HCT116 (cell line): ENCODE measurements at places on chromosomes 3 and 15. TPM values are rescaled to one million over a fixed set of nuclear protein-coding genes. Genes with fewer than 3 reads are reported as not detected.

Gene TOMM70
- 54.9 TPM for total RNA-seq

Gene SPINK8
- not detected for total RNA-seq

Gene TNFSF10
- 0.20 TPM for total RNA-seq

Gene KLHL40
- total RNA-seq: not detected

Gene ZMAT3
- 12.1 TPM for total RNA-seq

Gene TMEM207
- not detected for total RNA-seq

Gene RFTN1
- total RNA-seq: 3.9 TPM

Gene NR1I2
- 0.07 TPM for total RNA-seq

Gene PAK6
- total RNA-seq: 19.9 TPM

Gene CCR3
- not detected for total RNA-seq

Gene ARNT2
- total RNA-seq: 3.0 TPM

GRCh38 chr3:110628650-110629301 is 442.8 kb upstream of the NECTIN3 start:
- no peaks in the 10 kb centered on the region for H3K36me3 ChIP-seq
- no peaks in the 10 kb centered on the region for H3K4me1 ChIP-seq
- DNase-seq: no peak

DNA sequence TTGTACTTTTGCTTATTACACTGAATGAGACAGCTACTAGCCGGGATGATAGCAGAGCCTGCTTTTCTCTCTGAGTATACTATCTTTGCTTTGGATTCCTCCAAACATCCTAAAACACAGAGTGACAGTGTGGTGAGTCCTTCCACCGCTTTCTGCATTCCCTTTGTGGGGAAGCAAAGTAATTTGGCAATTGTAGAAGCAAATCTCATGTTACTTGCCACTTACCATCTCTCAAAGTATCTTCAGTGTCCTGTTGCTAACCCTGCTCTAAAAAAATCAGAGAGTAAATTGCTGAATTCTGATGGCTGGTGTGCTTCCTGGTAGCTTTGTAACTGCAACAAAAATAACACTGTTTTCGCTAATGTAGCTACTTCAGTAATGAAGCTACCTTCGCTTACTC is 92.4 kb upstream of the LRRFIP2 start:
- H3K4me1 ChIP-seq: no peaks in the 10 kb centered on the region
- H3K36me3 ChIP-seq: no peaks in the 10 kb centered on the region
- H3K4me3 ChIP-seq: no peak overlapping the region
- no peak overlapping the region for H3K27ac ChIP-seq

DNA sequence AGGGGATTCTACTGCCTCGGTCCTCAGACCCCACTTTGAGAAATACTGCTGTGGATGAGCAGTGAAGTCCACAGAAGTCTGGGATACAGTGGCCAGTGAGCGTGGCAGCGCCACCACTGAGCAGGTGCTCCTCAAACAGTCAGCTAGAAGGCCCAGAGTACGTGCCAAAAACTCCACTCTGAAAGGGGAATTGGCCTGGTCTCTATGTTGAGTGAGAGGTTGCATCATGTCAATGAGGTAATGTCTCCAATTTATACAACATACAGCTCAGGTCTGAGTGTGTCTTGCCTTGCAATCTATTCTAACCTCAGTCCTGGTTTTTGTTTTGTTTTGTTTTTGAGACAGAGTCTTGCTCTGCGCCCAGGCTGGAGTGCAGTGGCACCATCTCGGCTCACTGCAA is 53.3 kb upstream of the ETV5 start:
- no peak for DNase-seq
- H3K4me3 ChIP-seq: no peak overlapping the region
- H3K27ac ChIP-seq: no peak overlapping the region
- H3K4me1 ChIP-seq: no peaks in the 10 kb centered on the region
- H3K36me3 ChIP-seq: no peaks in the 10 kb centered on the region

DNA sequence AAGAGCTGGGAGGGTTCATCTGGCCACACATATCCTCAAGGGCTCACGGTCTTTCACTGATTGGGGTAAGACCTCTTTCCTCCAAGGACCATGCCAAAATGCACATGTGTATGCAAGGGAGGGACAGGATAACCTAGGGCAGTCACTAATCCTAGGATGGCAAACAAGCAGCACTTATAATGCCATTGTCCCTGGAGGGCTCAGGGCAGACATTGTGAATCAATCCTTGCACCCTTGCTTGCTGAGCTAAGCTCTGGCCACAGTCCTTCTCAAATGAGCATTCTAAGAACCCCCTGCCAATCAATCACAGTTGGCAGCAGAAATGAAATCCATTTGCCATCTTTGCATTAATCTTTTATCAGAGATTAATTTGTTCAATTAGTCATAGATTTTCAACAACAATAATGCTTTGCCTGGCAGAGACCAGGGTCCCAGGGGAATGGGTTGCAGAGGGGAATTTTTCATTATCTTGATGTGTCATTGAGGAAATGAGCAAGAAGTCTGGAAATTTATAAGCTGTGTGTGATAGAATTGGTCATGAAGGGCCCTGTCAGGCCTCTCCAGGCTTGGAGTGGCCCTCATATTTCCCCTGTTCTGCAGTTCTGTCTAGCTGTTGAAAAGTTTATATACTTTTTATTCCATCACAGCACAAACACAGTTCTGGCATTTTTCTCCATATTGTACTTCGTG is 57.2 kb upstream of the KY start:
- H3K27me3 ChIP-seq: peaks cover 16% of the 10 kb centered on the region; the same call in 1 of the 2 replicates
- no peak overlapping the region for H3K27ac ChIP-seq
- H3K4me3 ChIP-seq: no peak overlapping the region
- no peaks in the 10 kb centered on the region for H3K4me1 ChIP-seq
- H3K36me3 ChIP-seq: no peaks in the 10 kb centered on the region
- DNase-seq: no peak

DNA sequence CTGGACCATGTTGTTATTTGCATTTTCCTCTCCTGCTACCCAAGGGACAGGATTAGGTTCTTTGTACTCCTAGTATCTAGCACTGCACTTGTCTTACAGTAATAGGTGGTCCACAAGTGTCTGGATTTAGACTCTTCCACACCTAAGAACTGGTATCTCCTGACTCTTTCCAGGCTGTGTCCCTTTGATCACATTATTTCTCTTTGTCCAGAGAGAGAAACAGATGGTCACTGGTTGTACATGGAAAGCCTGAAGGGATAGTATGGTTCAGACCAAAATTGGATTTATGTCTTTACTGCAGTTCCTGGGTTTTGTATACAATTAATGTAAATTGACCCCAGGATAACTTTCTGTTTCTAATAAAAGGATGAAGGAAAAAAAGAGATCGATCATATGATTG is 64.0 kb downstream of the PDE8A start:
- H3K36me3 ChIP-seq: no peaks in the 10 kb centered on the region
- no peak overlapping the region for H3K27ac ChIP-seq
- no peaks in the 10 kb centered on the region for H3K27me3 ChIP-seq
- no peak for DNase-seq

DNA sequence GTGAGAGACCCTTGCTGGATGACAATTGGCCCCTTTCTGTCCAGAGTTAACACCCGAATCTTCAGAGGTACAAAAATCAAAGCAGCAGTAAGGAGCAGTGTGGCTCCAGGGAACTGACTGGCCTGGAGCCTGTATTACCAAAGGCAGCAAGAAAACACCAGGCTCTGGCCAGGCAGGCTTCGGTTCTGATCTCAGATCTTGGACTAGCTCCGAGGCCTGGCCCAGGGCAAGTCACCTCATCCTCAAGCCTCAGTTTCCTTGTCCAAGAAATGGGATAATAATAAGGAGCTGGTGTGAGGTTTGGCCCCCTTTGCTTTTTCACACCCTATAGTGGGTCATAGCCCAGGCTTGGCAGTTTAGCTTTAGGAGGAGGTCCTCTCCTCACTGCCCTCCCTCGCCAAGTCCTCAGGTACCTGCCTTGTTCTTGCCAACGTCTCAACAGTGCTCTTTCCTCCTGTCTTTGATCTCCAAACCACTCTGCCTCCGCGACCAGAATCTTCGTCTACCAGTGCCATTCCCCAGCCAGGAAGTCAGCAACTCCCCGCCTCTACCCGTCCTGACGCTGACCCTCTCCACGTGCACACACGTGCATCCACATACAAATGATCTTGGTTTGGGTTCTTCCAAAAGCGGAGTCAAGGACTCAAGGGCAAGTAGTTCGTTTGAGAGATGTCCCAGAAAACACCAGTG is 82.6 kb upstream of the TLE3 start:
- DNase-seq: no peak
- no peaks in the 10 kb centered on the region for H3K27me3 ChIP-seq
- no peaks in the 10 kb centered on the region for H3K36me3 ChIP-seq
- H3K4me1 ChIP-seq: peaks cover 4% of the 10 kb centered on the region; the same call in 1 of the 2 replicates
- no peak overlapping the region for H3K27ac ChIP-seq

DNA sequence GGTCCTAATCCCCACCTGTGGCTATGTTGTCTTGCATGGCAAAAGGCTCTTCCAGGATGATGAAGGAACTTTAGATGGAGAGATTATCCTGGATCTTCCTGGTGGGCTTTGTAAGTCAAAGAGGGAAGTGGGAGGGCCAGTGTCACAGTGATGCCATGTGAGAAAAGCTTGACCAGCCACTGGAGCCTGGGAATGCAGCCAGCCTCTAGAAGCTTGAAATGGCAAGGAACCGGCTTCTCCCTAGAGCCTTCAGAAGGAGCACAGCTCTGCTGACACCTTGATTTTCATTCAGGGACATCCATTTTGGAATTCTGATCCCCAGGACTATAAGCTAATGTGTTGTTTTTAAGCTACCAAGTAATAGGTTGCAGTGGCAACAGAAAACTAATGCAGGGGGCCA is 58.3 kb downstream of the CLEC3B start:
- peaks cover 43% of the 10 kb centered on the region for H3K36me3 ChIP-seq
- H3K4me3 ChIP-seq: no peak overlapping the region
- DNase-seq: no peak
- H3K27me3 ChIP-seq: no peaks in the 10 kb centered on the region
- H3K27ac ChIP-seq: no peak overlapping the region

- H3K27ac ChIP-seq: no peak overlapping the region
- H3K27me3 ChIP-seq: no peaks in the 10 kb centered on the region
- no peak for DNase-seq
Measured at GRCh38 chr15:76253691-76254473, 57.4 kb downstream of the ETFA start.

- peaks cover 51% of the 10 kb centered on the region for H3K36me3 ChIP-seq
- no peaks in the 10 kb centered on the region for H3K4me1 ChIP-seq
- DNase-seq: no peak
- H3K4me3 ChIP-seq: no peak overlapping the region
Measured at GRCh38 chr15:70062321-70062956, 35.3 kb downstream of the TLE3 start.

DNA sequence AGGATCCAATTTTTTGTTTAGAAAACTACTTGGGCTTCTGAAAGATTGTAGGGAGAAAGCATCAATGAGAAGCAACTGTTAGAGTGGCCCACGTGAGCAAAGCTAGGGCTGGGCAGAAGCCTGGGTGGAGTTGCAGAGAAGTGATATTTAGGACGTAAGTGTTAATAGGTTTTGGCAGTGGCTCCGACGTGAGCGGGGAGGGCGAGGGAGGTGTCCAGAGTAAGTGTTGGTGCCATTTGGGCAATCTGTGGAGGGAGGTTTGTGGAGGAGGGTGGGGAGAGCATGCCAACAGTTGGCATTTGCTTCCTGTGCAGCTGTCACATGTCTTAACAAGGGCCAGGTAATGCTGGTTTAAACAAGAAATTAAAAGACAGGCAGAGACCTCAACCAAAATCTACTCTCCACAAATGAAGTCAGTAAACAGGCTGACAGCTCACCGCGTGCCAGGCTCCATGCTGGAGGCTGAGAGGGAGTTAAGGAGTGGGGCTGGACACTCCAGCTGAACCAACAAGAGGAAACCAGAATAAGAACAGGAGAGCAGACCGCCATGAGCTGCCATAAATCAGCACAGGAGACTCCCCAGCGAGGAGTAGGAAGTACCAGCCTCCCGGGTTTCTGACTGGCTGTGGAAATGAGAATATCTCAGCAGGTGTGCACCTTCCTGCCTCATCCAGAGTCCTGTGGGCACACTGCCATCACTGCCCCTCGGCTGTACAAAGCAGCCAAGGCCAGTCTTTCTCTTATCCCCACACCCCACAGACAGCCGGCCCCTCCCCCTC is 232.6 kb downstream of the ABHD5 start:
- H3K27ac ChIP-seq: no peak overlapping the region
- DNase-seq: no peak
- no peak overlapping the region for H3K4me3 ChIP-seq

- H3K4me1 ChIP-seq: no peaks in the 10 kb centered on the region
- no peaks in the 10 kb centered on the region for H3K36me3 ChIP-seq
- H3K4me3 ChIP-seq: no peak overlapping the region
Measured at GRCh38 chr3:38049358-38050126, 10.5 kb downstream of the DLEC1 start.

GRCh38 chr3:131194816-131195215 is 168.1 kb downstream of the NEK11 start:
- no peaks in the 10 kb centered on the region for H3K4me1 ChIP-seq
- no peak for DNase-seq
- H3K27me3 ChIP-seq: no peaks in the 10 kb centered on the region
- no peaks in the 10 kb centered on the region for H3K36me3 ChIP-seq
- H3K27ac ChIP-seq: no peak overlapping the region

GRCh38 chr3:195163719-195164572 is 107.0 kb downstream of the XXYLT1 start:
- H3K4me1 ChIP-seq: no peaks in the 10 kb centered on the region
- no peaks in the 10 kb centered on the region for H3K27me3 ChIP-seq
- no peak overlapping the region for H3K27ac ChIP-seq
- H3K4me3 ChIP-seq: no peak overlapping the region

DNA sequence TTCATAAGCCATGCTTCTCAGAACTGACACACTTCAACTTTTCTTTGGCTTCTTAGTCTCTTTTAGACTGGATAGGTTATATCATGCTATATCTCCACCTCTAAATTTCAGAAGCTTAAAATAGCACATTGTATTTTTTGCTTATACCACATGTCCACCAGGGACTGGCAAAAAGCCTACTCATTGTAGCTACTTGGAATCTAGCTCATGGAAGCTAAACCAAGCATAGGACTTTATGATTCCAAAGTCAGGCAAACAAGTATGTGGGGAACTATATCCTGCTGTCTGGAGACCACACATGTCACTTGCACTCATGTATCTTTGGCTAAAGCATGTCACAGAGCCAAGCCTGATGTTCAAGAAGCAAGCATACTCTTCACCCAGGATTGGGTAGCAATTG is 245.0 kb upstream of the RASGRP1 start:
- H3K4me3 ChIP-seq: no peak overlapping the region
- DNase-seq: no peak
- H3K4me1 ChIP-seq: no peaks in the 10 kb centered on the region
- H3K27me3 ChIP-seq: peaks cover 8% of the 10 kb centered on the region
- H3K36me3 ChIP-seq: no peaks in the 10 kb centered on the region

DNA sequence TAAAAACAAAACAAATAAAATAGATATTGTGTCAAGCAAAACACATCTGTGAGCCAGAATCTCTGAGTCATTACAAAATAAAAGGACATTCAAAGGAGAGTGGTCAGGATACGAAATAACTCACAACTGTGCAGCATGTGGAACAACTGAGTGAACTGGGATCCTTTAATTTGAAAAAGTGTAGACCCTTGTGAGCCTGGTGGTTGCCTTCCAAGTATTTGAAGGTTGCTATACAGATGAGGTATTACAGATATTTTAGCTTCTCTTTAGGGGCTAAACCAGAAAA is 26.7 kb downstream of the KCNMB2 start:
- no peaks in the 10 kb centered on the region for H3K36me3 ChIP-seq
- no peak overlapping the region for H3K4me3 ChIP-seq
- DNase-seq: no peak
- H3K4me1 ChIP-seq: no peaks in the 10 kb centered on the region

GRCh38 chr3:71653414-71653807 is 69.9 kb upstream of the FOXP1 start:
- peaks cover 7% of the 10 kb centered on the region; the same call in 1 of the 2 replicates for H3K4me1 ChIP-seq
- DNase-seq: no peak
- H3K4me3 ChIP-seq: no peak overlapping the region
- no peak overlapping the region for H3K27ac ChIP-seq
- H3K27me3 ChIP-seq: no peaks in the 10 kb centered on the region
- no peaks in the 10 kb centered on the region for H3K36me3 ChIP-seq
